ENCODE measurements at places on chromosomes 16 and 17. TPM values are rescaled to one million over a fixed set of nuclear protein-coding genes. Genes with fewer than 3 reads are reported as not detected.

GRCh38 chr17:47013341-47013740, 34.3 kb upstream of the RPRML start:
- H3K27ac ChIP-seq, result no peak overlapping the region
- H3K4me3 ChIP-seq, result no peak overlapping the region
- no peaks in the 10 kb centered on the region for H3K4me1 ChIP-seq
- H3K36me3 ChIP-seq, result peaks cover 6% of the 10 kb centered on the region
- DNase-seq, result no peak
- H3K27me3 ChIP-seq, result no peaks in the 10 kb centered on the region

DNA sequence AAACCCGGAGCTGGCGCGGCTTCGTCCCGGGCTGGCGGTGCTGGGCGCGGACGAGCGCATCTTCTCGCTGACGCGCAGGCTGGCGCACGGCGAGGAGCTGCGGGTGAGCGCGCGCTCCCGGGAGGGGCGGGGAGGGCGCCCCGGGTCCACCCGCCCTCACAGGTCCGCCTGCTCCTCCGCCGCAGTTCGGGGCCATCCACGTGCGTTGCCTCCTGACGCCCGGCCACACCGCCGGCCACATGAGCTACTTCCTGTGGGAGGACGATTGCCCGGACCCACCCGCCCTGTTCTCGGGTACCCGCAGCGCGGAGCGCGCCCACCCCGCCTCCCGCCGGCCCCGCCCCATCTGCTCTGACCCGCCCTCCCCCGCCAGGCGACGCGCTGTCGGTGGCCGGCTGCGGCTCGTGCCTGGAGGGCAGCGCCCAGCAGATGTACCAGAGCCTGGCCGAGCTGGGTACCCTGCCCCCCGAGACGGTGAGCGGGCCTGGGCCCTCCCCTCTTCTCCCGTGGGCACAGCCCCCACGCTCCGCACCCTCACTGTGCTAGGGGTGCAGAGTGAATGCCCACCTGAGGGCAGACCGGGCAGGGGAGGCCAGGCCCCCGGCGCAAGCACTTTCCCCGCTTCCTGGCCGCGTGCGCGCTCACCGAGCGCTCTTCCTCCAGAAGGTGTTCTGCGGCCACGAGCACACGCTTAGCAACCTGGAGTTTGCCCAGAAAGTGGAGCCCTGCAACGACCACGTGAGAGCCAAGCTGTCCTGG, 1.4 kb downstream of the HAGHL start:
- peaks cover 35% of the 10 kb centered on the region for H3K4me1 ChIP-seq
- H3K27ac ChIP-seq, result no peak overlapping the region
- no peaks in the 10 kb centered on the region for H3K27me3 ChIP-seq
- no peak for DNase-seq
- H3K36me3 ChIP-seq, result peaks cover 37% of the 10 kb centered on the region

- H3K4me1 ChIP-seq, result no peaks in the 10 kb centered on the region
- no peak overlapping the region for H3K27ac ChIP-seq
- no peak overlapping the region for H3K4me3 ChIP-seq
Observed at GRCh38 chr17:53912117-53912516, 89.4 kb downstream of the KIF2B start.

CTRB2 gene
- not detected for total RNA-seq

DNA sequence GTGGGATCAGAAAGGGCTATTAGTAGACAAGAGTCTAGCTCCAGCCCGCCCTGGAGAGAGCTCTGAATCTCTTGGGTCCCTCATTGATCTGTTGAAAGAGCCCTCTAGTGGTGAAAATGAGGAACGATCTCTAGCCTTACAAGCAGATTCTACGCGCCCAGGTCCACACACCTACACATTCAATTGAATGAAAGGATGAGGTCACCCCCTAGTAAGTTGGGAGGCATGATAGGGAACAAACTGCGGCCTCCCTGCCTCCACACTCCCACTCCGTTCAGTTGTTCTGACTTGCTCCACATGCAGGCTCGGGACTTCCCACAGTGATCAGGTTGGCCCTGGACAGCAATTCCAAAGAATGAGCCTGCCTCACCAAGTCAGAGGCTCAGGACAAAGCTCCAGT, 2.9 kb upstream of the CACNG3 start:
- no peak for DNase-seq
- H3K36me3 ChIP-seq, result no peaks in the 10 kb centered on the region
- H3K4me3 ChIP-seq, result no peak overlapping the region
- no peak overlapping the region for H3K27ac ChIP-seq
- no peaks in the 10 kb centered on the region for H3K4me1 ChIP-seq
- H3K27me3 ChIP-seq, result peaks cover 51% of the 10 kb centered on the region

DNA sequence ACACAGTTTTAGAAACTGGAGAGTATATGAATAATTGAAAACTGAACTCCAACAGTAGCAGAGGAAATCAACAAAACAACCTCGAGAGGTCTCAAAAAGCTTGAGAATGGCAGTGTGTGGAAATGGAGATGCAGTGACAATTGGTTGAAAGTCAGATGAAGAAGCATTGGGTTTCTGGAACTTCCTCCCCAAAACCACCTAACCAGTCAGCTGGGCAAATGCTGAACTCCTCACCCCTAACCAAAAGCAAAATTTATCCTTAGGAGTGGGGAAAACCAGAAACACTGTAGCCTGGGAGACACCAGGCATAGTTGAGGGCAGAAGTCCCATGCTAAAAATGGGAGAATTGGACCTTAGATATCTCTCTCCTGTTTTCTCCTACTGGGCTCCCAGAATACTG, 109.9 kb downstream of the TANC2 start:
- H3K36me3 ChIP-seq, result no peaks in the 10 kb centered on the region
- no peaks in the 10 kb centered on the region for H3K4me1 ChIP-seq
- no peak overlapping the region for H3K4me3 ChIP-seq
- no peak overlapping the region for H3K27ac ChIP-seq

GRCh38 chr17:49789243-49789578, 730 bp downstream of the KAT7 start:
- peaks cover 65% of the 10 kb centered on the region for H3K4me1 ChIP-seq
- no peak for DNase-seq
- peaks cover 22% of the 10 kb centered on the region for H3K36me3 ChIP-seq
- H3K4me3 ChIP-seq, result peak overlapping the region; percentile 90
- peak overlapping the region; percentile 99 for H3K27ac ChIP-seq
- H3K27me3 ChIP-seq, result no peaks in the 10 kb centered on the region
